ENCODE measurements at places on chromosomes 3 and 15.

DNA sequence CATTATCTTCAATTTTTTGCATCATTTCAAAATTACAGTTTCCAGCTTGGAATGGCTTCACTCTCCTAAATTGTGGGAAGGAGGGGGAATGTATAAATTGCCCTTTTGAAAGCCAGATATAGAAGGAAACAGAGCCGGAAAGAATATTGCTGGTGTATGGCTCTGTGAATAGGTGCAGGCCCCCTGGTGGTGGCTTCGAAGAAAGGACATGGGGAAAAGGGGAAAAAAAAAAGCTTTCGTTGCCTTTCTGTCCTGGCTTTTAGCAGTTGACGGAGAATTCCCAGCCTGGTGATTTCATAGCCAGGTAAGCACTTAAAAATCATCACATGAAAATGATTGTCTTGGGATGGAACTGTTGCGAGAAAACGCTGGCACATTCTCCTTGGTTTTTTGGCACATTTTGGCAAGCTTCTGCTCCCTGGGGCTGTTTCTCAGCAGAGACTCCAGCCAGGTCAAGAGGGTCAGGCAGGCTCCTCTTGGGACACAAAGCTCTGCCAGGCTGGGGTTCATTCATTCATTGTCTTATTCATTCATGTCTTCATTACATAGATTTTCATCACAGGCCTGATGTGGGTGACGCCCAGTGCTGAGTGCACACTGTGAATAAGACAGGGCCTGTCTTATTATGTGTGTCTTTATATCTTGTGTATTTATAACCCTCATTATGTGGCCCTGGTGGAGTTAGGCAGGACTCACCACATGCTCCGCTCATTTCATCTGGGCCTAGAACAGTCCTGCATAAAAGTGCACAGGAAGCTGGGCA, 300.0 kb upstream of the TPM1 start:
- DNase-seq = peak; percentile 55

- no peak for DNase-seq
These were observed 80.3 kb downstream of the FAIM start for GRCh38 chr3:138688871-138689299.

GRCh38 chr15:48604567-48604966, 40.9 kb downstream of the FBN1 start:
- DNase-seq = no peak

DNA sequence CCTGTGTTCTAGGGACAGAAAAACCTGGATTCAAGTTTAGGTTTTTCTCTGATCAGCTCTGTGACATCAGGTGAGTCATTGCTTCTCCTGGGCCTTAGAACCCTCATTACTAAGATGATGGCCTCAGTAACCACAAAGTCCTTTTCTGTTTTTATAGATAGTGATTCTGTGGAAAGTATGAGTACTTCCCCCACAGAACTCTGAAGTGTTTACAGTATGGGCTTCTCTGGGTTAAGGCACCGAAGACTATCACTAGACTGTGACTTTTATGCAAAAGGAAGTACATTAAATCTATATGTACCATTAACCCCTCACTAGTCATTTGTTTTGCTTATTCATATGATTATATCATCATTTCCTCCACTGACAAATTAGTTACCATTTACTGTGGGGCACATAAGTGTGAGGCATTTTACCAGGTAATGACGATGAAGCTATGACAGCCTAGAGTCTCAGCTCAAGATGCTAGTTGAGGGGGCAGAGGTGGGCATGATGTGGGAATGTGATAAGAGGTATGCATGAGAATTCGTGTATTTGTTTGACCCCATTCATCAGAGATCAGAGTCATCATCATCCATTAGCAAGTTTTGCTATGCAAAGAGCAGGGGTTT, 15.0 kb upstream of the RORA start:
- DNase-seq = no peak

GRCh38 chr3:63863150-63864007, at the start of the genes ATXN7 and THOC7:
ATXN7 (plus strand) TSS chr3:63863867; CDS start chr3:63912599, 48,732 bp downstream.
THOC7 (minus strand) TSS chr3:63863805; CDS start chr3:63863790, 15 bp downstream.
- DNase-seq = no peak

DNA sequence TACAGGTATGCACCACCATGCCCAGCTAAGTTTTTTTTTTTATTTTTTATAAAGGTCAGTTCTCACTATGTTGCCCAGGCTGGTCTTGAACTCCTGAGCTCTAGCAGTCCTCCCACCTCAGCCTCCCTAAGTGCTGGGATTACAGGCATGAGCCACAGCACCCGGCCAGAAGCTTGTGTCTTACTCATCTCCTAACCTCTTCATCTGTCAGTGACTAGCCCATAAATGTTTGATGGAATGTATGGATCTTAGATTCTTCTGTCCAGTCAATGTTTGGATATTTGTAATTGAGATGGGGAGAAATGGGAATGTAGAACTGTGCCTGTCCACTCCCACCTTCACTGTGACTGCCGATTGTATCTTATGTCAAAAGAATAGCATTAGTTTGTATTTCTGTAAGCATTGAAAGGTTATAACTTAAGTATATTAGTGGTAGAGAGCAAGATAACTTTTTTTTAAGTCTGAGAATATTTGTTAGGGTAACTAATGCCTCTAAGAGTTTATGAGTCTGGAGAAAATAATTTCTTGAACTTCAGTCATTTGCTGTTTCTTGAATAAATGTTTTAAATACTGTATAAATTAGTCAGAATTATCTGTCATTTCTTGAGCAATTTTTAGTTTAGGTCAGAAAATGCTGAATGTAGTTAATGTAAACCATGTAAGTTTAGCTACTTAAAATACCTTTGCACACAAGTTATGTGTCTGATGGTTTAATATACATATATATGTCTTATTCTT, 215.3 kb upstream of the CGNL1 start:
- no peak for DNase-seq

DNA sequence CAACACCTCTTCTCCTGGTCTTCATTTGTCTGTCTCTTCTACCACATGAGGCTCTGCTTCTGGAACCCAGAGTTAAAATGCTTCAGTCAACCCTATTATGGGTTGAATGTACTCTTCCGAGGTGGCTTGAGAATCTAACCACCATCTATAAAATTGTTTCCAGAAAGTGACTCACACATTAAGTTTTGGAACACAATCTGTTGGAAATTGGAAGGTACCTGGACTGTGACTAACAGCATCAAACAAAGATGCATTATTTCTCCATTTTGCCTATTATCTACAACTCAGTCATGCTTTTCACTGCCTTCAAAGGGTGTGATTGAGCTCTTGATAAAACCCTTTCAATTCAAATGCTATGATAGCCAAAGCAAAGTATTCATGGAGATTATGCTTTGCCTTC, 499.0 kb upstream of the SEMA6D start:
- DNase-seq = no peak

- no peak for DNase-seq
These were observed 89.5 kb downstream of the PTPRG start for GRCh38 chr3:61650719-61651410.

- DNase-seq = no peak
These were observed 47.6 kb downstream of the TMCC1 start for GRCh38 chr3:129845956-129846355.

GRCh38 chr3:111610612-111611054, 15.5 kb upstream of the ZBED2 start:
- DNase-seq = no peak

GRCh38 chr15:53037904-53038654, 247.9 kb upstream of the ONECUT1 start:
- no peak for DNase-seq

- DNase-seq = no peak
These were observed 55.3 kb upstream of the SLC6A6 start for GRCh38 chr3:14347110-14347509.

DNA sequence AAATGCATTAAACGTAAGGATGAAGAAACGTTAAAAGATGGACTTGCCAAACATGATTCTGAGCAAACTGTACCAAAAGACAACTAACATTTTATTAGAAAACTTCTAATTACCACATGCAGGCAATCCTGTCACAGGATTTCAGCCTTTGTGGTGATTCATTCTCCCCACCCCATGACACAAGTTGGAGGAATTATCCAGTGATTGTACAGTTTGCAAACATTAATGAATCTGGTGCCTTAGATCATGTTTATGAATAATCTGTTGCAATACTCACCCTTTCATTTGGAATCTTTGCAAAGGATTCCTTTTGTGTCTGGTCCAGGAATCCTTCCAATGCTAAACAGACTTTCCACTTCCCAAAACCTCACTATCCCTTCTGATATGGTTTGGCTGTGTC, 23.3 kb upstream of the ERC2 start:
- no peak for DNase-seq

DNA sequence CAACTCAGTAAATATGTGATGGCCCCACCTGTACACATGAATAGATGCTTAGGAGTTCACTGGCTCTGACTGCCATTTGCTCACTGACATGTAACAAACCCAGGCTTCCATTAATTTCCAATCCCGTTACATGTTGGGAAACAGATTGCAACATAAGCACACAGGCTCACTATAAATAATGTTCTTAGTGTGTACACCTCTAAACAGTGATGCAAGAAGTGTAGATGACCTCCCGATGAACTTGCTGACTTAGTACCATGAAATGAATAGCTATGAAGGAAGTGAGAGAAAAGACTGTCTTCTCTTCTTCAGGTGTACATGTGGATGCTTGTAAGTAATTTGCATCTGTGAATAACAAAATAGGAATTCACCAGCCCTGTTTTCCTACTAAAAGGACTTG, 21.4 kb upstream of the FSIP1 start:
- DNase-seq = no peak

DNA sequence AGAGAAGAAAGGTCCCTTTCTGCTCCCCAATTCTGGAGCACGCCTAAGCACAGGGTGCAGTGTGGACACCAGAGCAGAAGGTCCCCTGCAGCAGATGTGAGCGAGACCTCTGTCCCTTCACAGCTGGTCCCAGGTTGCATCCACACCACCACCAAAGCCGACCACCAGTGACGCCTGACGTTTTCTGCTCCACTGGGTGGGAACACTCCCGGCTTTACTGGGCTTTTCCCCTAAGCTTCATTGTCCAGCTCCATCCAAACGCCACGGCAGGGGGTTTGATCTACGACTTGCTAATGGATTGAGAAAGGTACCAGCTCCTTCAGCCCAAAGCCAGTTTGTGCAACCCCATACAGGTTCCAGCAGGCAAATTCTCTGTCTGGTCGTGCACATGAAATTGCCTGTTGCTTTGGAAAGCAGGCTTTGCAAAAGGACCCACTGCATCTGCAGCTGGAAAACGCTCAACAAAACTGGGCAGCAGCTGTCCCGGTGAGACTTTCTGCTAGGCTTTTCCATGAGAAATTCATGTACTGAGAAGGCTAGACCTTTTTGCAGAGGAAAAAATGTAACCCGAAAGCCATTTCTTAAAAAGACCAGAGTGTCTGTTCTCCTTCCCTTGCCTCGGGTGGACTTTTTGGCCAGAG, 31.1 kb downstream of the ADAMTS17 start:
- DNase-seq = no peak

DNA sequence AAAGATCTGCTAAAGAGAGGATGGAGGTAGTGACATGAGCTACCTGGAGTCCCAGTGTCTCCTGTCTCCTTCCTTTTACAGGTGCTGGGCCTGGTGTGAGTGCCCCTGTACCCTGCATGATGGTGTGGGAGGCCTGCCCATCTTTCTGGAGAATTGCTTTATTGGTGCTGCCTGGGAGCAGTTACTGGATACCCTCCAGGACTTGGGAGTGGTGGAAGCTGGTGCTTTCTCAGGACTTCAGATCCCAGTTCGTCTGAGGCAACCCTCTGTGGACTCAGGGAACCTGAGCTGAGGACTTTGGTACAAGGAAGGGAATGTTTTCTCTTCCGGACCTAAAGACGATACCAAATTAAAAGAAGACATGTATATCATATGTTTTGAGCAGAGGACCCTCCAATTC, 18.3 kb upstream of the NUDT16 start:
- no peak for DNase-seq

DNA sequence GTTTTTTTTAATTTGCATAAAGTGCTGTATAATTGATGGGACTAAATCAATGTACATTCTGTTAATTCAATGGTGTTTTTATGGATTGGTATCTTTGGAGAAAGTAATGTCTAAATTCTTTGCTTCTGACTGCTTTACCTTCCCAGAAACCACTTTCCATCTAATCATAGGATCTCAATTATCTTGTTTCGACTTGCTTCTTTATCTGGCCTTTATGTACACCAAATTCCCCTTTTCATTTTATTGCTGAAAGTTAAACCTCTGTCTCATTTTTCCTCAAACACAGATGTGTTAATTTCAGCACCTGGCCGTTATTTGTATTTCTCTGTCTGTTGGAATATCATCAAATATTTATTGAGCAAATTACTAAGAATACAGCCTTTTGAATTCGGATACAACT, 287.3 kb upstream of the GBE1 start:
- no peak for DNase-seq

- no peak for DNase-seq
These were observed 22.2 kb upstream of the CLDN18 start for GRCh38 chr3:137987723-137988122.

- no peak for DNase-seq
These were observed 6.2 kb upstream of the EHD4 start for GRCh38 chr15:41978534-41978933.

GRCh38 chr3:188518416-188518815, 364.5 kb downstream of the LPP start:
- no peak for DNase-seq

DNA sequence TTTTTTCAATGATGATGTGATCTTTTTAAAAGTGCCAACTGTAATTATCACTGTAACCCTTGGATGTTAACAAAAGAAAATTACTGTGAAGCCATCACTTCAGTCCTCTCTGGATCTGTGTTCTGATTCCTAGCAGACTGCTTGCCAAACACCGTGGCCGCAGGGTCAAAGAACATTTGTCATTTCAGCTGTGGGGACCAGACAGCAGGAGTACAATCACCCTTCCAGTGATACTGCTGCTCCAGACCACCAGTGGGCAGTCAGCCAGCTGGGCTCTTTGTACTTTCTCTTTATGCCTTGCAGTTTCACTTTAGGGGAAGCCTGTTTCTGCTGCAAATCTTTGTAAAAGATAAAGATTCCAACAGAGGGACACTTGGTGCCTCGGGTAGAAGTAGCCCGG, 770.0 kb downstream of the GRM7 start:
- DNase-seq = no peak

DNA sequence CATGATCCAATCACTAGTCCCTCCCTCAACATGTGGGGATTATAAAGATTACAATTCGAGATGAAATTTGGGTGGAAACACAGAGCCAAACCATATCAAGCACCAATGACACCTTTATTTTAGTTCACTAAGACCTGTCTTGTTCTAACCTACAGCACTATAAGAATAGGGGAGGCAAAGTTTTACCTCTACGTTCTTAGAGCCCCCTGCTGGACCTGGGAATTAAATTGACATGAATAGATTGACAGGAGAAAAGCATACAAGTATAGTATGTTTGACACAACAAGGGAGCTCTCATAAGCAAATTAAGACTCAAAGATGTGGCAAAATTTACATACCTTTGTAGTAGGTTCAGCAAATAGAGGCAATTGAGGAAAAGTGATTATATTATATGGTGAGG, 974.4 kb upstream of the ALCAM start:
- DNase-seq = no peak

DNA sequence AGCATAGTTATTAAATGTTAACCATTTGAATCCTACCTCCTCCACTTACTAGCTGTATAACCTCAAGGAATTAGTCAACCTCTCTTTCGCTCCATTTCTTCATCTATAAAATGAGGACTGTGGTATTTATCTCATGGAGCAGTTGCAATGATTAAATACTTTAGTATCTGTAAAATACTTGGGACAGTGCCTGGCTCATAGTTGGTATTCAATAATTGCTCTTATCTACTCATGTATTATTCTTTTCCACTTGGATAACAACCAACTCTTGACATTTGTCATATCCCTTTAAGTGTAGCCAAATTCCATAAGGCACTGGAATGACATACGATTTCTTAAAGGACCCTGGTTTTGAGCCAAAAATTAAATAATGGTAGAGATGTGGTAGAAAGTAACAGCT, 72.0 kb downstream of the FSIP1 start:
- no peak for DNase-seq

All from GOT3 (cell line).